ENCODE measurements at places on chromosomes 7 and 10.

- no peak for DNase-seq
Measured at GRCh38 chr10:44311563-44312051, 73.3 kb downstream of the CXCL12 start.

DNA sequence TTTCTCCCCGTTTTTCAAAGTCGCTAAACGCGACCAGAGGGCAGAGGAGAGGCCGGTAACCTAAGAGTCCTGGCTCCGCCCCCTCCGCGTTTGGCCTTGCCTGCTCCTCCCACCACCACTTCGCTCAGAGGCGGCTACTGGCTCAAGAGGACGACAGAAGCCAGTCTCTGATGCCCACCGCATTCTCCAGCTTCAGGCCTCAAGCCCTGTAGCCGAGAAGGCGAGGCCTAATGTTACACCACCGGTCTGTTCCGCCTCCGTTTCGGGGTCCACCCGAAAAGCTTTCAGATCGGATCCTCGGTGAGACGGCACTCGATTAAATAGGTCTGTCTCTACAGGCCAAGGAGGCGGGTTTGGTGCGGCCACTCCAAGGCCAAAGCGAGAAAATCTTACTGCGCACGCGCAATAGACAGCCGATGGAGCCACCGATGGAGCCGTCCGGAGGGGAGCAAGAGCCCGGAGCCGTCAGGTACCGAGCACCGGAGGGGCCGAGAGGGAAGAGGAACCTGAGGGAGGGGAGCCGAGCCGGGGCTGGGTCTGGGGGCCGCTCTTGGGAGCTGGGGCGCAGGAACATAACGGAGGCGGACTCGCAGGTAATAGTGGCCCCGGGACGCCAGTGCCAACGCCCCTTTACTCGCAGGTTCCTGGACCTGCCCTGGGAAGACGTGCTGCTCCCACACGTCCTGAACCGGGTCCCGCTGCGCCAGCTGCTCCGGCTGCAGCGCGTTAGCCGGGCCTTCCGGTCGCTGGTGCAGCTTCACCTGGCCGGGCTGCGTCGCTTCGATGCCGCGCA lies at the start of gene FBXL15:
TSS of gene FBXL15 (plus strand) at position 123 of the 793 bp plus-strand sequence. CDS start at position 417, 294 bp downstream.
- peak; percentile 90 for DNase-seq

GRCh38 chr10:30254926-30255325 lies 94.2 kb downstream of the MTPAP start:
- no peak for DNase-seq

- DNase-seq: no peak
Measured at GRCh38 chr10:130751106-130751840, 560.2 kb downstream of the TCERG1L start.

GRCh38 chr10:96310321-96310669 lies 6.1 kb downstream of the DNTT start:
- no peak for DNase-seq

DNA sequence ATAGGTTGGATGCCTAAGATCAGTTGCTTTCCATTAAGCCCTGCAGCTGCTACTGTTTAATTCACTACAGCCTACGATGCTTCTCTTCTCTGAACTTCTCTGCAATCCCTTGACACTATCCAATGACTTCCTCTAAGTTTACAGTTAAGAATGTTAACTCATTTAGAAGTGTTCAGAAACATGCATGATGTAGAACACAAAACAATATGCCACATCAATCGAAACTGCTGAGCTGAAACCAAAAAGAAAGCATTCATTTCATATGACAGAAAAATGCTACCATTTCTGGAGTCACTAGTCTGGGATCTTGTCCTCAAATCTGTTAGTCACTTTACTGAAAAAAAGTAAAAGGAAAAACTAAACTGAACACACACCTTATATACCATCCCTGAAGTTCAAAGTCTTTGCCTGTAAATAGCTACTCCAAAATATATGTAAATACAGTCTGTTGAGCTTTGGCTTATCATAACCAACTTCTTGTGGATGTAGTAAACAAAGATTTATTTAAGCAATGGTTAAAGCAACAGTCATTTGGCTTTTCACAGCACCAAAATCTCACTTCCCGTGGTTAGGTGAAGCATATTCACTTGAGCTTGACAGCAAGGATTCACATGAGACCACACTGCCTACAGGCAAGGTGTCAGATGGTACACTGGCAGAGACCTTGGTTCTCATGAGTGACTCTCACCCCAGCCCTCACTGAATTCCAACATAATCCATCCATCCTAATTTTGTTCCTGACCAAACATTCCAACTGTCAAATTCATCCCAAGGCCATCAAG lies 187.0 kb downstream of the PPP1R17 start:
- no peak for DNase-seq

- no peak for DNase-seq
Measured at GRCh38 chr10:71134732-71135211, 77.6 kb upstream of the UNC5B start.

GRCh38 chr7:139576179-139576973 lies 52.9 kb downstream of the CLEC2L start:
- no peak for DNase-seq

DNA sequence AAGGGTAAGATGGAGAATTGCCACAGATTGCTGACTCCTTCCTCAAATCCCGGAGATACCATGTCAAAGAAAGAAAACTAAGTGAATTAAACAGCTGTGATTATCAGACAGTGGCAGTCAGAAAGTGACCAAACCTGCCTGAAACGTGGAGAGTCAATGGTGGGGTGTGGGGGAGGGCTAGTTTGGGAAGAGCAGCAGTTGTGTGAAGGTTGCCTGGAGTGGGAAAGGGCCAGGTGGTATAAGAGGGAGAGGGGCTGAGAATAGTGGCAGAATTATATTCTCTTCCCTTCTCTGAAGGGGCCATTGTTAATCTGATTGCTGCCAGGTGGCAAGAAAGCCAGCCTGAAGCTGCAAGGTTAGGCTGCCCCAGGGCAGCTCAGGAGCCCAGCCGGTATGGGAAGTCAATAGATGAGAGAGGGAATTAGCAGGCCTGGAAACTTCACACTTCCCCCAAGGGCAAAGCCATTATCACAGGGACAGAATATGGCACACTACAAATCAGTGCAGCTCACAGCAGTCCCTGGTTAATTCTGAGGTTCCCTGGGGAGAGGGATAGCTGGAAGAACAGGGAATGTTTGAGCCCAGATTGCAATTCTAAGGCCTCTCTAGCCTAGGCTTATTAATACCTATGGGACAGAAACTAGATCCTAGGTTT lies 83.9 kb upstream of the ITGB1 start:
- no peak for DNase-seq

DNA sequence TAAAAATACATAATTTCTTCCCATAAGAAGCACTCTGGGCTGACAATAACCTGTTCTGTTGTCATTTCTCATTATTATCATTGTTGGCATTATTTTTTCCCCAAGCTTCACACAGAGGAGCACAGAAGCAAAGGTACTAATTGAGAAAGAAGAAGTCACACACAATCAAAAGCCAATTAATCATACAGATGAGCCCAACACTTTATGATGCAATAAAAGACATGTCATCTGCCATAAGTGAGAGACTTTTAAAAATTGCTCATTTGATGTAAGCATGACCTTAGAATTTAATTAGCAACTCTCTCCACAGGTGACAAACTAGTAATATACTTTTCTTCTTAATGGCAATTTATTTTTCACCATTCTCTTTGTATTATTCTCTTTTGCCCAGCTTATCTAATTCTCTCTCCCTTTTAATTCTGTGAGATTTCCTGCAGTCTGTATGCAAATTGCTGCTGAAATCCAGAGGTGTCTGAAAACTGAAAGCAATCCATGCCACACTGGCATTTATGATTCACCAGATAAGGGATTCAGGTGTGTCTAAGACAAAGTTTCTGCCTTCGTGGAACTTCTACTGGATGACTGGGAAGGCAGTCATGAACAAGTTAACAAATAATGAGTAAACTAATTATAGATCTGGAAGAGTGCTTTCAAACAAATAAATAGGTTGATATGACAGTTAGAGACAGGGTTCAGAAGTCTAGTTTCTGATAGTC lies 203.5 kb downstream of the CHCHD3 start:
- DNase-seq: no peak

DNA sequence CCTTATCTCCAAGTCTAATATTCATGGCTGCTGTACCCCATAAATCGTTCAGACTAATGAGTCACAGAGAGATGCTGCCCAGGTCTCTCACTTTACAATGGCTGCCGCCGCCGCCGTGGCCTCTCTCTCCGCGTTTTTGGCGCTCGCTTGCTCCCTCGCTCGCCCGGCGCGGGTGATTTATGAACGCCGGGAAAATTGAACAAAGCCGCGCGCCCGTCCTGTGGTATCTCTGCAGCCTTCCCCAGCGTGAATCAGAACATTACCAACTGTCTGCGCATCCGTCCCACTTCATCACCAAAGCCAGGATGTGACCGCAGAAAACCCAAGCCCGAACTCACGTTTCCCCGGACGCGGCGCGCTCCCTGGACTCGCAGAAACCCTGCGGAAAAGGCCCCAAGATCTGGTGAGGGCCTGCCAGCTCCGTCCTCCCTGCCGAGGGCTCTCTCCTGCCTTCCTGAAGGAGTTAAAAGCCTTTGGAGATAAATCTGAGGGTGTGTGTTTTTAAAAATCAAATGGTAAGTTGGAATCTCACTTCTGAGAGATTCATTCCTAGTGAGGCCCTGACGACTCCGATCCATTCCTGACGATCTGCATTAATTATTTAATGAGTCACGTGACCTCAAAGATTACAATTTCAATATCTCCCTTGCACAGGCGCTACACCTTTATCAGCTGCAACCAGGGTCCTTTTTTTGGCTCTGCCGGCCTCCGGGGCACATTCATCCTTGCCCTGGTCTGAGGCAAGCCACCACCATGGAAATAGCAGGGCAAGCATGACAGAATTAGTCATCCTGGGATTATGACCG lies 6.3 kb downstream of the HOXA4 start:
- no peak for DNase-seq

DNA sequence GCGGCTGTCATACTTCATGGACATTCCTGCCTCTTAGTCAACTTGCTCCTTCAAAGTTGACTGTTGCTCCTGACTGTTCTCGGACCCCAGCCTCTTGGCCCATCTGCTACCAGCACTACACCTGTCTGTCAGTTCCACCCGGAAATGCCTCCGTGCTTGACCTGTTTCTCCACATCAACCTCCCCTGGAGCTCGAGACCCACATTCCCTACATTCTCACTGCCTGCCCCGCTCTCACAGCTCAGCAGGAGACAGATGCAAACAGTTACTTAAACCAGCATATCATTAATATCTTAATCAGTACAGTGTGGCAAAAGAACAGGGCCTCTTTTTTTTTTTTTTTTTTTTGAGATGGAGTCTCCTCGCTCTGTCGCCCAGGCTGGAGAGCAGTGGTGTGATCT lies 174.3 kb downstream of the NRP1 start:
- no peak for DNase-seq

DNA sequence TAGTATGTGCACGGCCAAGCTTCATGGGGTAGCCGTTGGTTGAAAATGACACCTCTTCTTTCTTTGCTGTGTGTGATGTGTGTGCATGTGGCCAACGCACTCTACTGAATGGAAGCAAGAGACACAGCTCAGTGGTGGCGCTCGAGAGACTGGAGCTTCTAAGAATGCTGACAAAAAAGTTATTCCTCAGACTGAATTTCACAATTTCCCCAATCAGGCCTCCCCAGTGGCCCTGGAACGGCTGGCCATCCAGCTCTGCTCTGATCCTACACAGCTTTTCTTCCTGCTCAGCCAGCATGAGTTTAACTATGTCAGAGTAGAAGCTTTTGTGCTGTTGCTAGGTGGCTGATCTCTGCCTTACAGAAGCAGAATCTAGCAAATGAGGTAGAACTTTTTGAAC lies 186.7 kb upstream of the PLXDC2 start:
- DNase-seq: no peak

GRCh38 chr10:42969909-42970308 lies 107.0 kb upstream of the RET start:
- DNase-seq: no peak

GRCh38 chr10:83862723-83863122 lies 276.6 kb upstream of the GHITM start:
- DNase-seq: no peak
